Activated CD4-positive, alpha-beta T cell treated with anti-CD3 and anti-CD28 coated beads for 48 hours (primary cell): ENCODE measurements at places on chromosomes 1 and 21.

DNA sequence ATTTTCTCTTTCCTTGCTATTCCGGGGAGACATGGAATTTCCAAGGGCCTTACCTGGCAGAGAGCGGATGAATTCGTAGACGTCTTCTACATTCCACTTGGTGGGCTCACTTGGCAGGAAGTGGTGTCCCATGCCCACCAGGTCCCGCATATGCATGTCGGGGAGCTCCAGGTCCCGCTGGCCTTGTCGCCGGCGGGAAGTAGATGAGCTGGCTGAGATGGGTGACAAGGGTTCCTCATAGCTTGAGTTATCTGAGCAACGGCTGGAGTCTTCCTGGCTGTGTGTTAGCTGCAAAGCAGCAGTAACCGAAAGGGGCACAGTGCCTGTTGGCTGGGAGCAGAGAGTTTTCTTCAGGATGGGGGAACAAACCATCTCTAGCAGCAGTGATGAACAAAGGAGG lies 7.9 kb upstream of the A3GALT2 start:
- no peak for DNase-seq

- DNase-seq = no peak
These were observed 96.2 kb upstream of the CYYR1 start for GRCh38 chr21:26669215-26669764.

GRCh38 chr1:51086496-51087271 lies 15.3 kb upstream of the C1orf185 start:
- no peak for DNase-seq

GRCh38 chr1:51957618-51958017 lies 32.9 kb downstream of the RAB3B start:
- no peak for DNase-seq

DNA sequence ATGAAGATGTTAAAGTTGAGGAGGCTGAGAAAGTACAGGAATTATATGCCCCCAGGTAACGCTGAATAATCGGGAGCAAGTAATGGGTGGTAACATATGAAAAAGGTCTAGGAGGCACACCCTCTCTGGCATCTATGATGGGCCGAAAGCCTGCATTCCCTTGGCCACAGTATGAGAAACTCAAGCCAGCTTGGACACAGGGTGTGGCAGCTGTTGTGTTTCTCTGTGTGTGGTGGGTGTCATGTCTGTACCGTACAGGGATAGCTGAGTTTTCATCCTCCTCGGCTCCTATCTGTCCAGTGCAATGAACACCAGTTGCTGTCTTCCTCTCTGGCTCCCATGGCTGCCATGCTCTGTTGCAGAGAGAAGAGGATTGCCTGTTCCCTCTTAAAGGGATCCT lies 32.9 kb downstream of the NBPF3 start:
- no peak for DNase-seq
